Activated CD4-positive, alpha-beta memory T cell treated with anti-CD3 and anti-CD28 coated beads, Interleukin-2, amount 10 ng/mL, durations not matched to agents 7 days and 5 days (primary cell): ENCODE measurements at places on chromosomes 5 and 9. TPM values are rescaled to one million over a fixed set of nuclear protein-coding genes. Genes with fewer than 3 reads are reported as not detected.

CAPSL gene
- total RNA-seq: not detected

RAI14 gene
- total RNA-seq: 0.76 TPM

NUTM2F gene
- total RNA-seq: not detected

FAM170A gene
- not detected for total RNA-seq
